ENCODE measurements at places on chromosomes 3 and 15. TPM values are rescaled to one million over a fixed set of nuclear protein-coding genes. Genes with fewer than 3 reads are reported as not detected.

Gene PLA2G4E
- polyA plus RNA-seq = not detected

Gene CSPG5
- polyA plus RNA-seq = 2.1 TPM

Gene FGF7
- polyA plus RNA-seq = 82.1 TPM

Gene SPATA12
- not detected for polyA plus RNA-seq

Gene CHRM5
- 0.01 TPM for polyA plus RNA-seq

Gene DAZL
- polyA plus RNA-seq = not detected

Gene SMCO1
- polyA plus RNA-seq = not detected

Gene GPR176
- polyA plus RNA-seq = 2.7 TPM

Gene PPP2R3A
- polyA plus RNA-seq = 3.1 TPM

Gene CPA3
- 4.0 TPM for polyA plus RNA-seq

Gene DYNLT2B
- 9.3 TPM for polyA plus RNA-seq
